ENCODE measurements at places on chromosomes 7 and 10.

DNA sequence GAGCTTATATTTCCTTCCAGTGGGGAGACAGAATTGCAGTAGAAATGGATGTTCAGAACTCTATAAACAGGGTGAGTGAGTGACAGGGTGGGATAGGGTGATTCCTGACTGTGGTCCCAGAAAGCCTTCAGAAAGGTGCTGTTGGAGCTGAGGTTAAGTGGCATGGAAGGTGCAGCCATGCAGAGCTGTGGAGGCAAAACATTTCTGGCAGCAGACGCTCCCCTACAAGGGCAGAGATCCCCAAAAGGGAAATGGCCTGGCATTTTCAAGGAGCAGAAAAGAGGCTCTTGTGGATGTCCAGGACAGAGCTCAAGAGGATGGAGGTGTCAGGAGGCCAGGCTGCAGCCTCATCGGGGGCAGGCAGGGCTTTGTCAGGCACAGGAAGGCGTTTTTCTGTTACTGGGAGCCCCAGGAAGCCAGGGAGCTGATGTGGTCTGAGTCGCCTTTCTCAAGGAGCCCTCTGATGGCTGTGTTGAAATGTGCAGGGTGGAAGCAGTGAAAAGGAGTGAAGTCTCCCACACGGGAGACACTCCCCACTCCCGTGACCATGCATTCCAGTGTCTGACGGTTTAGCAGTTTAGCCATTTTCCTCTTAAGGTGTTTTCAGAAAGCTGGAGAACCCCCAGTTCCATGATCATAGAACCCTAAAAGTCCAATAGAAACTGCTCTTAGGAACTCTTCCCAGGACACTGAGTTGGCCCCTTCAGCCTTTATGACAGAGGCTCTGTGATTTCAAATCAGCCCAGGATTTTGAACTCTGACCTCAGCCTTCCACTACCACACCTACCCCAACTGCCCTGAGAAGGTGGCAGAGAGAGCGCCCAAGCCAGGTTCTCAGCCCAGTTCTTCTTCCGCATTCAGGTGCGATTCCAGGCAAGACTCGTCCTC lies 96.2 kb downstream of the C10orf105 start:
- no peak for DNase-seq

DNA sequence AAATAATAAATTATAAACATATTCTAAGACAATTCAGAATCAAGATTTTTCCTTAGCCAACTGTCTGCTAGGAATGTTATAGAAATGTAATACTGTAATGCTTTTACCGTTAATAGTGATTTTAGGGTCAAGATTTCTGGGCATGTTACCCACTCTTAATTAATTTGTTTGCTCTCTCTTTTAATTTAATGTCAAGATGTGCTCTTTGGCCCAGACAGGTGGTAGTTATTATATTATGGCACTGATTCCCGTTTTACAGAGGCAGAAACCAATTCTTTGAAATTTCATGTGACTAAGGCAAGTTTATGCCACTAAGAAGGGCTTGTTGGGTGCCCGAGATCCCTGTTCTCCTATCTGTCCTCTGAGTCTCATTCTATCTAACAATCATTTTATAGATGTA lies 959 bp upstream of the FAM107B start:
- DNase-seq = no peak

GRCh38 chr7:6338551-6339274 lies 66.3 kb upstream of the CYTH3 start:
- DNase-seq = no peak

- DNase-seq = no peak
These were observed 141.1 kb downstream of the DIP2C start for GRCh38 chr10:548238-548901.

All from DMS153 (cell line).